ENCODE measurements at places on chromosomes 3 and 15.

GRCh38 chr3:185172086-185173049 is 19.5 kb upstream of the C3orf70 start:
- DNase-seq, result no peak

DNA sequence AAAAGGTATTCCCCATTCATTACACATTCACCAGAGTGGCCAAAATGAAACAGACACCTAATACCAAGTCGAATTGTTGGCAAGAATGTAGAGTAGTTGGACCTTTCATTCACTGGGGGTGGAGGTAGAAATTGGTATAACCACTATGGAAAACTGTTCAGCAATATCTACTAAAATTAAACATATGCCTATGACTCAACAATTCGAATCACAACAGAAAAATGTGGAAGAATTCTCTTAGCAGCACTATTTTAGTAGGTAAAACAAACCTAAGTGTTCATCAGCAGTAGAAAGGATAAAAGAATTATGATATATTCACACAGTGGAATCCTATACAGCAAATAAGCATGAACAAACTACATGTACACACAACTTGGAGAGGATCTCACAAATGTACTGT is 30.6 kb downstream of the POLG start:
- DNase-seq, result no peak

DNA sequence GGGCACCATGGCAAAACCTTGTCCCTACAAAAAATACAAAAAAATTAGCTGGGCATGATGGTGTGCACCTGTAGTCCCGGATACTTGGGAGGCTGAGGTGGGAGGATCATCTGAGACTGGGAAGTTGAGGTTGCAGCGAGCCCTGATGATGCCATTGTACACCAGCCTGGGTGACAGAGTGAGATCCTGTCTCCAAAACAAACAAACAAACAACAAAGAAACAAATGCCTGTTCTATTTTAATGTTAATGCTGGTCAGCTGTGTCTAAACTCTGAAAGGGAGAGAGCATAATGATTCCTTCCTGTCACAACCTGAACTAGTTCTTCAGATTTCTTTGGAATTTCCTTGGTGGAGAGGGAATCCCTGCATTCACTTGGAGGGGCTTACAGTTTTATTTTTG is 413.0 kb upstream of the TBL1XR1 start:
- DNase-seq, result no peak

DNA sequence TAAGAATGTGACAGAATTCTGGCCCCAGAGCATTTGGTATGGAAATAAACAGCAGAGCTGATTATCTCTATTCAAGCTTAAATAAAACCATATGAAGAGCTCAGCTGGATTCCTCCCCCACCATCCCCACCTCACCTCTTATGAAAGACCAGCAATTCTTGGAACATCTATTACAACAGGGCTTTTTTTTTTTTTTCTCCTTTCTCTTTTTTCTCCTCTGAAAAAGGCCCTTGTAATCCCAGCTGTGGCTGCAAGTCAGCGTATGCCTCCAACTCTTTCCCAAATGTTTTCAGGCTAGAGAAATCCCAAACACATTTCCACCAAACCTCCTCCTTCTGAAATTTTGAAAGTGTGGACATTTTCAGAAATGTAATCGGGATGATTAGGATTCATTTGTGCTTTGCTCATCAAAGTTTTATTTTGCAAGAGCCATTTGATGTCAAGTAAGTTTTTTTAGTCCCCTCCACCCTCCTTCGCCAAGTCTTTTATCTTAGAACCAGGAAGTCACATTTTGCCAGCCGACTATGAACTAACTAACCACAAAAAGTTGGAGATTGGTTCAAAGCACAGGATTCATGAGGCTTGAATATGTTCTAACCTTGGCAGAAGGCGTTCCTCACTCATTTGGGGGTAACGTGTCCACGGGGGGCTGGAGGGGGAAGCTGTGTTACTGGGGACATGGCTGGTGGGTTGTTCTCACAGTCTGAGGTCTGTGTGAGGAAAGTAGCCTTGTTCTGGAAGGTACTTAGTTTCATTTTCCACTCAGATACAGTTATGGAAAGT is 142.0 kb upstream of the PDZRN3 start:
- DNase-seq, result no peak

DNA sequence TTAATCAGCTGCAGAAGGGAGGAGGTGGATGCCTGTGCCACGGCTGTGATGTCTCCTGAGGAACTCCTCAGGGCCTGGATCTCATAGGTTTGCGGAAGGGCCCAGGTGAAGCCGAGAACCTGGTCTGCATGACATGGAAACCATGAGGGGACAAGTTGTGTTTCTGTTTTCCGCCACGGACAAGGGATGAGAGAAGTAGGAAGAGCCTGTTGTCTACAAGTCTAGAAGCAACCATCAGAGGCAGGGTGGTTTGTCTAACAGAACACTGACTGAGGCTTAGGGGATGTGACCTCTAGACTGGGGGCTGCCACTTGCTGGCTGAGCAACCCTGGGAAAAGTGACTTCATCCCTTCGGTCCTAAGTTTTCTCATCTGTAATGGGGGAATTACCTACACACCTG is 52.4 kb downstream of the IL20RB start:
- no peak for DNase-seq

GRCh38 chr3:195859846-195860411 is 48.2 kb upstream of the MUC4 start:
- no peak for DNase-seq

DNA sequence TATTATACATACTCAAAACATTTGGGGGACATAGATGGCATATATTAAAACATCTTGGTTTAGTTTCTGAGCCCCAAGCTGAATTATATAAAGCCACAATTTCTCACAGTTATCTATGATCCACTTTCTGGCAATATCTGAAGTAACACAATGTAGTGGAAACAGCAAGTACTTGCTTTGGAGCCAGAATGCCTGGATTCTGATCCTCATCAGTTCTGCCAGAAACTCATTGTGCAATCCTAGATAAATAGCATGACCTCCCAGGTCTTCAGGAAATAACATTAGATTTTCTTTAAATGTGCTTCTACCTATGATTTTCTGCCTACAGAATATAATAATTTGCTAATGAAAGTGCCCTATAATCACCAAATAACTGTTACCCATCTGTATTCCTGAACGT is 544.9 kb downstream of the NAALADL2 start:
- DNase-seq, result no peak

GRCh38 chr15:52727815-52728214 is 48.6 kb upstream of the ATOSA start:
- no peak for DNase-seq

GRCh38 chr3:179404307-179404706 is 47.0 kb downstream of the GNB4 start:
- DNase-seq, result no peak

GRCh38 chr3:138418601-138419206 is 15.7 kb upstream of the ESYT3 start:
- no peak for DNase-seq

DNA sequence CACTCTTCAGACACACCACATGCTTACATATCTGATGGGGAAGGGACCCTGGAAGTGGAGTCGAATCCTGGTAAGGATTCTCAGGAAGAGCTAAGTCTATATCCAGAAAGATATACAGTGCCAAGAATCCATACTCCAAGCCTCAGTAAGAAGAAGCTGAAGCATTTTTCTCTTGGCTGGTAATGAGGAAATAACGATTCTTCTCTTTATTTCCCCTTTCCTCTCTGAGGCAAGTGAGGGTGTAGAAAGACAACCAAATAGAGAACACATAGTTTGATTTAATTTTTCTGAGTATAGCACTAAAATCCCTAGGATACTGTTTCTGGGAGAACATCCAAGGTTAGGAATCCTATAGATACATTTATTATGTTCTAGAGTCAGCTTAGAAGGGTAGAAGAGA is 857.3 kb downstream of the TUSC7 start:
- no peak for DNase-seq

- no peak for DNase-seq
These were observed 36.0 kb downstream of the TIGIT start for GRCh38 chr3:114329823-114330222.

- no peak for DNase-seq
These were observed 9.4 kb downstream of the RPLP1 start for GRCh38 chr15:69462030-69462492.

DNA sequence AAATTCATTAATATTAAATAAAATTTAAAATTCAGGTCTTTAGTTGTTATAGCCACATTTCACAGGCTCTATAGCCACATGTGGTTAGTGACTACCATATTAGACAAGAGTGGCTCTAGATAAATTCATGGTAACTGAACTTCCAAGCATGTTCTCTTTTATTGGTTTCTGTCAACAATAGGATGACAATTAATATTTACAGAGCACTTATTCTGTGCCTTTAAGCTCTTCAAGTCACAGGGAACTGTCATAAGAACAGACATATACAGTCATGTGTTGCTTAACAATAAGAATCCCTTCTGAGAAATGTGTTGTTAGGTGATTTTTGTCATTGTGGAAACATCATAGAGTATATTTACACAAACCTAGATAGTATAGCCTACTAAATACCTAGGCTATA is 38.8 kb upstream of the SLC25A36 start:
- no peak for DNase-seq

GRCh38 chr3:178966299-178967176 is 105.1 kb downstream of the ZMAT3 start:
- no peak for DNase-seq

GRCh38 chr15:91114301-91114700 is 14.2 kb downstream of the SV2B start:
- DNase-seq, result no peak

DNA sequence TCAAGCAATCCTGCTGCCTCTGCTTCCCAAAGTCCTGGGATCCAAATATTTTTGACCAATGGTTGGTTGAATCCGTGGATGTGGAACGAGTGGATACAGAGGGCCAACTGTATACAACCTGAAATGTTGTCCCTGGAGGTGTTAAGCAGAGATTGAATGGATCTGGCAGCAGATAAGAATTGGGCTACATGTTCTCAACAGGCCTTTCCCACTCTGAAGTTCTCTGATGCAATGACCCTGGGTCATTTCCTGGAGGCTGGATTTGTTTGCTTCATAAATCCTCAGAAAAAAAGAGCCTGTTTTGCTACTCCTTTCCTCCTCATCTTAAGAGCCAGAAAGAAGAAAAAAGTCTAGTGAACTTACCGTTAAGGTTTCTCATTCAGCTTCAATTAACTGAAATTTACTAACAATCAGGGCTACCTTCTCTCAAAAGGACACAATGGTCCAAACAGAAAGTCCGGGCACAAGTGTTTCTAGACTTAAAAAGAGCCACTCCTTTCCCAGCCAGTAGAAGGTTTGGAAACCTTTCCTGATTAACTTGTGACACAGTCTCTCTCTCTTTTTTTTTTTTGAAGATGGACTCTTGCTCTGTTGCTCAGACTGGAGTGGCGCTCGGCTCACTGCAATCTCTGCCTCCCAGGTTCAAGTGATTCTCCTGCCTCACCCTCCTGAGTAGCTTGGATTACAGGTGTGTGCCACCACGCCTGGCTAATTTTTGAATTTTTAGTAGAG is 6.5 kb downstream of the ARHGEF3 start:
- no peak for DNase-seq

GRCh38 chr15:57667171-57667849 is 39.2 kb upstream of the POLR2M start:
- no peak for DNase-seq

DNA sequence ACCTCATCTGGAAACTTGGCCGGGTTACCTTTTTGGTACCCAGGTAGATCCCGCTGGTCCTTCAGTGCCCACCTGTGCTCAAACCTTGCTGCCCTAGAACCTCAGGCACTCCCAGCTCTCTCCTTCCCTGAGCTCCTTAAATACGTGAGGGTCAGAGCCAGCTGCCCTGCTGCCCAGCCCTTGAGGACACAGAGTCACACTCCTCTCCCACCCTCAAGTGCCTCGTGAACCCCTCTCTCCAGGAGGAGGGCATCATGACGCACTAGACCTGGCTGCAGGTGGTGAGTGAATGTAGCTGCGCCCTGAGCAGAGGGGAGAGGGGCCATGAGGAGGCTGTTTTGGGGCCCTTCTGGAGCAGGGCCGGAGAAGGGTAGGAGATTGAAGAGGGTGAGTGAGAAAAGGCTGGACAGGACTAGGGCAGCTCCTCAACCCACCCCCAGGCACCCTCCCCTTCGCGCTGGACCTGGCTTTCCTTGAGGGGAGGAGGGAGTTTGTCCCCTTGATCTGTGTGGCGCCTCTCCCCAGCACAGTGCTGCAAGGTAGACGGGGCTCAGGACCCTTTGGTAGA is 941 bp downstream of the SLC12A8 start:
- DNase-seq, result no peak

DNA sequence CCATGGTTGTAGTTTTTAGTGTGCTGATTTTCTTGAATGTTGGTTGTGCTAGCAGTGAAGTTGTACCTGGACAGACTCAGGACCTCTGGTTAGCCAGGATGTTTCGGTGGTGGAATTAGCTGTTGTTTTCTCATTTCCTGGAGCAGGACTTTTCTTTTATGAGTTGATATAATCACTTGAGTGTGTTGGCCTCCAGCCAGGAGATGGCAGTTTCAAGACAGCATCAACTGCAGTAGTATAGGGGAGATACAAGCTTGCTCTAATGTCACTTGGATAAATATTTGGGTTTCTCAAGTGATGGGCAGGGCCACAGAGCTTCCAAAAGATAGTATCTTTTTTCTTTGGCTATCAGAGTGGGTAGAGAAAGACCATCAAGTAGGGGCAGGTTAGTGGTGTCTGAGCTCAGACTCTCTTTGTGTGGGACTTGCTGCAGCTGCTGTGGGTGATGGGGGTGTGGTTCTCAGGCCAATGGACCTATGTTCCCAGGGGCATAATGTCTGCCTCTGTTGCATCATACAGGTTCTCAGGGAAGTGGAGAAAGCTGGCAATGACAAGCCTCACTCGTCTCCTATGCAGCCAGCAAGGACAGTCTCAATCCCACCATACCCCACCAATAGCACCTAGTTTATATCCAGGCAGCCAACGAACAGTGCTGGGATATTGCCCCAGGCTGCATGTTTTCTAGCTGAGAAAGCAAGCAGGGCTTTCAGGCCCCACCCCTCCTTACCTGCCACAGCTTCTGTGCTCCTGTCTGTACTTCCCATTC is 14.6 kb upstream of the OR5K2 start:
- no peak for DNase-seq

- DNase-seq, result no peak
These were observed 48.7 kb upstream of the HES1 start for GRCh38 chr3:194087280-194087679.

Measured in stimulated activated CD8-positive, alpha-beta memory T cell treated with anti-CD3 and anti-CD28 coated beads, Interleukin-4, amount 100 ng/mL, for 1 hour (primary cell).